ENCODE measurements at places on chromosomes 2 and 18.

- no peak for DNase-seq
These were observed 71.4 kb upstream of the LAPTM4A start for GRCh38 chr2:20122864-20123263.

- no peak for DNase-seq
These were observed 199.1 kb upstream of the SLC14A2 start for GRCh38 chr18:45416168-45416567.

DNA sequence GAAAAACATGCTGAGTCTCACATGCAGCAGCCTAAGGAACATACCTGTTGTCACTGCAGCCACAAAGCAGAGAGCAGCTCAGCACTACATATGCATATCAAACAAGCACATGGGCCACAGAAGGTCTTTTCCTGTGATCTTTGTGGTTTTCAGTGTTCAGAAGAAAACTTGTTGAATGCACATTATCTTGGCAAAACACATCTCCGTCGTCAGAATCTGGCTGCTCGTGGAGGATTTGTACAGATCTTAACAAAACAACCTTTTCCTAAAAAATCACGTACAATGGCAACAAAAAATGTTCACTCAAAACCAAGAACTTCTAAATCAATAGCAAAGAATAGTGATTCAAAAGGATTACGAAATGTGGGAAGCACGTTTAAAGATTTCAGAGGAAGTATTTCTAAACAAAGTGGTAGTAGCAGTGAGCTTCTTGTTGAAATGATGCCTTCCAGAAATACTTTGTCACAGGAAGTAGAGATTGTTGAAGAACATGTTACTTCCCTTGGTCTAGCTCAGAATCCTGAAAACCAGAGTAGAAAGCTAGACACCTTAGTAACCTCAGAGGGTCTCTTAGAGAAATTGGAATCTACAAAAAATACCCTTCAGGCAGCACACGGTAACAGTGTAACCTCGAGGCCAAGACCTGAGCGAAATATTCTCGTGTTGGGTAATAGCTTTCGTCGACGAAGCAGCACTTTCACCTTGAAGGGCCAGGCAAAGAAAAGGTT lies 34.1 kb downstream of the ZNF407 start:
- no peak for DNase-seq

- no peak for DNase-seq
These were observed 784.7 kb upstream of the PIK3C3 start for GRCh38 chr18:41170346-41170745.

DNA sequence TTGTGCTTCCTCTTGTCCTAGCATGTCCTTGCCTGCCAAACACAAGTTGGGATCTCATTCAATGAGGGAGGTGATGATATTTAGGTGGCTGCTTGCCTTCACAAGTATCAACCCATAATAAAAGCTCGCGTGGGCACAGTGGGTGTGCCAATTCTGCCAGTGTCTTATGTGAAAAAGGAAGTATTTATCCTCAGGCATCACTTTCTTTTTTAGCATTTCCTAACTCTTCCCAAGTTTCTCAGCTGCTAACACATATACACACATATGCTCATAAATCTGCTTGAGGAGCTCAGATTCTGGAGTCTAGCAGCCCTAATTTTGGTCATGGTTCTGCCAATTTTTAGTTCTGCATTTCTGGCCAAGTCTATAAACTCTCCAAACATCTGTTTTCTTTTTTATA lies 319.5 kb upstream of the HNMT start:
- no peak for DNase-seq

DNA sequence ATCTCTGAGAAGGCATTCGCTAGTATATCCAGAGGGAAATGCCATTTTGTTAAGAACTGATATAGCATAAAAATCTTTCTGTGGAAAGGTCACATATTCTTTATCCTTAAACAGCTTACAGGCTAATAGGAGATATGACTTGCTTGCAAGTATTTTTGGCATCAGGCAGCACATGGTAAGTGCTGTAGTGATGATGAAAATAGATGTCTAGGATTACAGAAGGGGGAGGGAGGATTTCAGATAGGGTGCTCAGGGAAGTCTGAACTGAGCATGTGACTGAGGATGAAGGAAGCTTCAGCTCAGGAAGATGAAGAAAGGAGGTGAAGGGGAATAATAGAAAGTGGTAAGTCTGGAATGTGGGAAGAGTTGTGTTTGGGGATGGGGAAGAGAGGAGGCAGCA lies 158.5 kb upstream of the NOSTRIN start:
- no peak for DNase-seq
